Right kidney (tissue), 9 donors: ENCODE measurements at places on chromosomes 7 and 10.
A peak's percentile ranks its signal among the peaks of the same experiment; 100 is the strongest.

GRCh38 chr10:6225263-6225814, 22.6 kb downstream of the PFKFB3 start:
- DNase-seq = no peak

DNA sequence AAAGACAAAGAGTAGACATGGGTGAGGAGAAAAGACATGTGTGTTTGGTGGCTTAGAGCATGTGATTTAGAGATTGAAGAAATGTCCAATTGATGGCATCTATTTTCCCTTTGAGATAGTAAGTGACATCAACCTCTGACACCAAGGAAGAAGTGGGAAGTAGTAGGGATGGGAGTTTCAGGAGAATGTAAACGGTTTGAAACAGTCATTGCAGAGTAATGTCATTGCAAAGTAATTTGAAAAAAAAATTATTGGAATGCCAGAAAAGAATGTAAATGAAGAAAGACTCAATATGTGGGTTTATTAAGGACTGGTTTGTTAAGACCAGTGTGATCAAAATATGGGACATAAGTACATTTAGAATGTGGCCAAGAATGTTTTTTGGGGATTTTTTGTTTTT, 26.6 kb downstream of the GNG11 start:
- DNase-seq = no peak

DNA sequence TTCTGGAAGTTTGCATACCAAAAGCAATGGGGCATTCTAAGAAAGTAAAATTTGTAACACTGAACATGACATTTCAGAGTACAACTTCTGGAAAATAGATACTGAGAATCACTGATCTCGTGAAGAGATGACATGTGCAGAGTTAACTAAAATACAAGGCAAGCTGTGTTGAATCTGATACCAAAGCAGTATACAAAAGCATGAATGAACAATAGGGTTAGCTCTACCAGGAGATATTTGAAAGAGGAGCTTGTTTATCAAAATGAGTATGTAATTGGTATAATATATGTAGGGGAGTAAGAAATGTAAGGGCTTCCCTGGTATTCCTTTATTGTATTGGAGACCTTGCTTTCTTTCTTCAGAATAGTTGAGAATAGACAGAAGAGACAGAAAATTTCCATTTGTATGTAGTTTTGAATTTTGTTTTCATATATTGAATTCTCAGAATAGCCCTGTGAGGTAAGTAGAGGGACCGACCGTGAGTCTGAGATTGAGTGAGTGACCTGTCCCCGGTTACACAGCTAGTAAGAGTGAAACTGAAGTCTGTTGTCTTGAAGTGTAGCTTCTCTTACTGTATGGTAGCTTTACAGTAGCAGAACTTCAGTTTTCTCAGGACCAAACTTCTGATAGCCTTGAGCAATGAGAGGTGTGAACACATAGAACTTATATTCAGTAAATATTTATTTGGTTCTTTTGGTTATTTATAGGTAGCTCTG, 5.0 kb downstream of the HBP1 start:
- DNase-seq = no peak

DNA sequence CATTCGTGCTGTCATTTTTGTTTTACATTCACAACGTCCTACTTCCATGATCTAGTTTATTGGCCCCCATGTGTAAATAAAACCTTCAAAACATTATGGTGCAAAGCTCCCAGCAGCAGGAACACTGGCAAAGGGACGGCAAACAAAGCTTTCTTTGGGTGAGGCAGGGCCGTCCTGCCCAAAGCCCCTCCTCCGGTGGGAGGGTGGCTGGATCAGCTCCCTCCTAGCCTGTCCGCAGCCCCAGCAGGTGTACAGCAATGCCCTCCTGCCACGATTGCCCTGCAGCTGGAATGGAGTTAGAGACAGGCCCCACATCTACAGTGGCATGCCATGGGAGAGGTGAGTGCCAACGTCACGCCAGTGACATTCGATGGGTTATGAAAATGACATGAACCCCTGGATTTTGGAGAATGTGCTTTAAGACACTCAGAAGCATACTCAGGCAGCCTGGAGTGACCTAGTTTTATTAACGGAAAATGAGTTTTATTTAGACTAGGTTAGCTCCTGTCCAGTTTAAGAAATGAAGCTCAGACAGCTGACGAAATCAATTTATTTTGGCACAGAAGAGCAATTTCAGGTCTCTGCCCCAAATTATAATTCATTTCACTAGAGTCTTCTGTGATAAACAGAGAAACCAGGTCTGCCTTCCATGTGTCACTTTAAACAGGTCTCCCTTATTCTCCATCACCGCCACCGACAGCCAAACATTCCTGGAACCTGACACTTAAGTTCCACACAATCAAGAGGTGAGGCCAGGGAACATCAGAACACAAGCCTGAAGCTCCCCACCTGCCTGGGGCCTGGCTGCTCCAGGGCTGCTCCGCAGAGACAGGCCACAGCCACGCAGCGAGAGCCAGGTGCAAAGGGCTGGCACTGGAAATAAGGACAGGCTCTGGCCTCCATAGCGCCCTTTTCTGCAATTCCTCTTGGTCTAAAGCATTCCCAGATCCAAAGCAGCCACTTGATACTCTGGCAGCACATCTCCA, 50.1 kb downstream of the VOPP1 start:
- DNase-seq = no peak

DNA sequence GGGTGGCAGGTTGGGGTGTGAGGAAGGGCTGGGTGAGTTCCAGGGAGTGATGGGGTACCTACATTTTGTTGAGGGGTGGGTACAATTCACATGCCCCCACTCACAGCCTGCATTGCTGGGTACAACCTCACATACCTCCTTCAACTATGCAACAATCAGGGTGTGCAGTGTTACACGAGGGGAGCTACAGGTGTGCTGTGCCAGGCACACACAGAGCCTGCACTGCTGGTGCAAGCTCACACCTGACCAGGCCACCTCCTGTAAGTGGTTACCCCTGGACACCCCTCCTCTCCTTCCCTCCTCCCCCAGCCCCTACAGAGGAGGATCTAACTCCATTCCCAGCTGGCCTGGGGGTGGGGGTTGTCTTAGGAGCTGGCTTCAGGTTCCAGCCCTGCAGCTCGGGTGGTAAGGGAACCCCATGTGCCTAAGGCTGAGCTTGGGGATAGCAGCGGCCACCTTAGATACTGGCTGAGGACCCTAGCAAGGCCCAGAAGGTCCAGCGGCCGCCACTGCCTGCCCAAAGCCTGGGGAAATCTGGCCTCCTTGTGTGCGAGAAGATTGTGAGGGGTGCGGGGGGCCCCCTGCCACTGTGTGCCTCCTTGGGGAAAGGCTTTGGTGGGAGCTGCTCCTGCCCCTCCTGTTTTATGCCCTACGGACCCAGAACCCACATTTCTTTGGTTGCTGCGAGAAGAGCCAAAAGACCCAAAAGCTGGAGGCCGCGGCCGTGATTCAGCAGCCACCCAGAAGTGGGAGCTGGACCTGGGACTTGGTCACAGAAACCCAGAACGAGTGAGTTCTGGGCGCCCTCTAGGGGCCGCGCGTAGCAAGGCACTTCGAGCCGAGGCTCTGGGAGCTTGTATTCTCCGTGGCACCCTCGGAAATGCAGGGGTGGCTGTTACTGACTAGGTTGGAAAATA, 10.8 kb downstream of the TLX1 start:
- DNase-seq = peak; percentile 80

- no peak for DNase-seq
These were observed 514.2 kb downstream of the CCSER2 start for GRCh38 chr10:84842593-84842992.

DNA sequence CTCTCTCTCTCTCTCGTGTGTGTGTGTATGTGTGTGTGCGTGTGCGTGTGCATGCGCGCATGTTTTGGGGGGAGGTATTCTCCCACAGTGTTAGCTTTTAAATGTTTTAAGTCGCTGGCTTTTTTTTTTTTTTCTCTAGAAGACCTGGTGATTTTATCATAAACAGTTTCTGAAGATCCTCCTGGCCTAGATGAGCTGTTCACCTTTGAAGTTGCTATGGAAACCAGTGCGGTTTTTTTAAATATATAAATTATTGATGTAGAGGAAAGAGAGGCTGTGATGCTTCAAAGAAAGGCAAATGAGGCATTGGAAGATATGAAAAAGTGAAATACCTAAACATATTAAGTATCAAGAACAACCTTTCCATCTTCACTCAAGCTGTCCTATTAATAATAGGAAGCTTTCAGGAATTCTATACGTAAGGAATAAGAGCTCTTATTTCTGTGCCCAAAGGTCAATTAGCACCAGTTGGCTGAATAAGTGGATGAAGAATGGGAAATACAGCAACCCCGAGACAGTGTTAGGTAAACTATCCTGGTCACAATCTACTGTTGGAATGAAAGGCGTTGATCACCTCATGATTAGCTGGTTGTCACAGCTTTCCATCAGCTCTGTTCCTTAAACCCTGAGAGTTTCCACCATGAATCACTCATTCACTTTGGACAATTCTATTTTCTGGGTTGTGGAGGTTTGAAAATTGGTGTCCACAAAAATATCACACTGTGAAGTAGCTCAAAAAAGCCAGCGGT, 66.5 kb upstream of the SLC35G1 start:
- no peak for DNase-seq

GRCh38 chr10:50540826-50541122, 83.0 kb downstream of the SGMS1 start:
- DNase-seq = no peak

DNA sequence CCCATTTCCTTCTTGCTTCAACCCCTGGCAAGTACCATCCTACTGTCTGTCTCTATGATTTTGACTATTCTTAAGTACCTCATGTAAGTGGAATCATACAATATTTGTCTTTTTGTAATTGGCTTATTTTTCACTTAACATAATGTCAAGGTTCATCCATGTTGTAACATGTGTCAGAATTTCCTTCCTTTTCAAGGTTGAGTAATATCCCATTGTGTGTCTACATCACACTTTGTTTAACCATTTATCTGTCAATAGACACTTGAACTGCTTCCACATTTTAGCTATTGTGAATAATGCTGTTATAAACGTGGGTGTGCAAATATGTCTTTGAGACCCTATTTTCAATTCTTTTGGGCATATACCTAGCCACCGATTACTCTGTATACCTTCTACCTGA, 14.0 kb upstream of the CDK14 start:
- no peak for DNase-seq

GRCh38 chr10:33569702-33570101, 235.2 kb upstream of the NRP1 start:
- DNase-seq = no peak

DNA sequence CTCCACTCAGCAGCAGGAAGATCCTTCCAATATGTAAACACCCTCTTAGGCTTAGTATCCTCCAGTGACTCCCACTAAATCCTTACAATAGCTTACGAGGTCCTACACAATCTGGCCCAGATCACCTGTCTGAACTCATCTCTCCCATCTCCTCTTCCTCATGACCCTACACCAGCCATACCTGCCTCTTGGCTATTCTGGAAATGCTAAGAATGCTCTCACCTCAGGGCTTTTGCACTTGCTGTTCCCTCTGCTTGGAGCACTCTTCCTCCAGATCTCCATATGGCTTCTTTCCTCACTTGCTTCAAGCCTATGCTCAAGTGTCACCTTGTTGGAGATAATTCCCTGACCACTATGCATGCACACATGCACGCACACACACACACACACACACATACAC, 50.8 kb upstream of the FRMD4A start:
- no peak for DNase-seq

GRCh38 chr7:85376589-85376988, 189.7 kb upstream of the SEMA3D start:
- no peak for DNase-seq

DNA sequence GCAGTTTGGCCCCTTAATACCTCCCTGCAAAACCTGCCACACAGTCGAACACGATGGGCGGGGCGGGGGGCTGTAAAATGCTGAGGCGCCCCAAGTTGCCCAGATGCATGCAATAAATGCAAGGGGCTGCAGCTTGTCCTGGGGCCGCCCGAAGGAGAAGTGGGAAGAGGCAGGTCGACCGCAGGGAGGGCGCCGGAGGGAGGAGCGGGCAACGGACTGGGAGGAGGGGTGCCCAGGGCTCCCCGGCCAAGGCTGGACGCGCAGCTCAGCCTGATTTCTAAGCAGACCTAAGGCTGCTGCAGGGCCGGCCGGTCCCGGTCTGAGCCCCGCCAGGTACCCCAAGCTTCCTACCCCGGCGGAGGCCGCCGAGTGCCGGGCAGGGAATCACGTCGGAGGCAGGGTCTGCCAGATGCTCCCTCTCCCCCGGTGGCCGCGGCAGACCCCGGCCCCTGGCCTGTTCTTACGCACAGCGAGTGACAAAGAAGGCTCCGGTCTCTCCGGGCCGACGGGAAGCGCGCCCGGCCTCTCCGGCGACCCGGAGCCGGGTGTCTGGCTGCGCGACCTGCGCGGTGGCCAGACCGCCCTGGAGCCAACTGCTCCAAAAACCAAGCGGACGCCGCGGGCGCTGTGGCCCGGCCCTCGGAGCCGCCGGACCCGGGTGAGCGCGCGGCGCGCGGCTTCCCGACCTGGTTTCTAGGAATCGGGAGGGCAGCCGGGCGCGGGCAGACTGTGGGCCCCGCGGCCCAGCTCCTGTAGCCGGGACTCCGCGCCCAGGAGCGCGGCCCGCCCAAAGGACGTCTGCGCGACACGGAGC, 744 bp upstream of the EBF3 start:
- DNase-seq = peak; percentile 81

DNA sequence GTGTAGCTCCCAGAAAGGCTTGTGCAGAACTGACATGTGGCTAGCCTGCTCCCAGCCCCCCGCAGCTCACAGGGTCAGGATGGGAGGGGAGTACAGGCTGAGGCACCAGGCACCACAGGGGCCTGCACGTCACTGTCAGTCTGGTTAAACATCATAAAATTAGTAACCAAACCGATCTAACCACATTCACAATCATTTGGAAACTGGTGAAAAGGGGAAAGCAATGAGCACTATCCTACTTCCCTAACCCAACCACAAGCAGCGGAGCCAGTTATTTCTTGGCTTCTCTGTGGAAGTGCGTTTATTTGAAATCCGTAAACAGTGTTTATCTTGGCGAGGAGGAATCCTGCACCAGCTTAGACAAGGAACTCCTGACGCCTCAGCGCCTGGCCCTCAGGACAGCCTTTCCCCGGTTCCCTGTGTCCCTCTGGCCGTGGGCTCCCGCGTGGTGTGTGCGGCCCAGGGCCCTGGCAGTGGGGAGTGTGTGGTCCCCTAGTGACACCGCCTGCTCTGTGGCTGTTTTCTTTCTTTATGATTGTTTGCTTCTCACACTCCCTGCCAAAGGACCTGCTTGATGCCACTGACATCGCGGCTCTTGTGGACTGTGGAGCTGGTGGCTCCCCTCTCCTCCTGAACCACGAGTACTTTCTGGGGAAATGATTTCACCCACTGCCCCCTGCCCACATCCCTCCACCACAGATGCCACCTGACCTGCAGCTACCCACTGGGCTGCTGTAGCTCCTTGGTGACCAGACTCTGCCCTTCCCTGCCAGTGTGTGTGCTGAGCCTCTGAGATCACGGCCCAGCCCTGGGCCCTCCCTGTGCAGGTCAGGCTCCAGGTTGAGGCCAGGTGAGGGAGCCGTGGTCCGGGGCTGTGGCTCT, 38.0 kb downstream of the INPP5A start:
- DNase-seq = peak; percentile 44

GRCh38 chr7:99525713-99526440, 21.4 kb downstream of the ZKSCAN5 start:
- no peak for DNase-seq

GRCh38 chr7:105519353-105519752, 2.7 kb downstream of the PUS7 start:
- no peak for DNase-seq

- peak; percentile 96 for DNase-seq
These were observed 452 bp downstream of the ATE1 start for GRCh38 chr10:121927318-121927840.

GRCh38 chr10:122050311-122050710, 61.3 kb downstream of the TACC2 start:
- DNase-seq = no peak
